NCI-H1105 (cell line): ENCODE measurements at places on chromosomes 1 and 21.

GRCh38 chr1:199336745-199337640 lies 690.5 kb upstream of the NR5A2 start:
- DNase-seq = no peak

- no peak for DNase-seq
These were observed 458.5 kb downstream of the NEGR1 start for GRCh38 chr1:71823708-71824305.

- DNase-seq = no peak
These were observed 37.0 kb downstream of the AGO4 start for GRCh38 chr1:35844826-35845225.

GRCh38 chr1:64645735-64646134 lies 99.1 kb upstream of the RAVER2 start:
- DNase-seq = no peak

- no peak for DNase-seq
These were observed 1.0 kb downstream of the GALNT2 start for GRCh38 chr1:230067871-230068620.

- no peak for DNase-seq
These were observed 42.9 kb upstream of the RCAN3 start for GRCh38 chr1:24459551-24460266.

GRCh38 chr1:33327587-33328325 lies 6.9 kb upstream of the A3GALT2 start:
- DNase-seq = peak; percentile 36

- DNase-seq = no peak
These were observed 292.7 kb downstream of the DUSP10 start for GRCh38 chr1:221449194-221449593.

GRCh38 chr1:205346956-205347574 lies 9.7 kb downstream of the KLHDC8A start:
- no peak for DNase-seq

GRCh38 chr1:74425676-74426075 lies 86.7 kb downstream of the LRRC53 start:
- DNase-seq = no peak

- DNase-seq = no peak
These were observed 726 bp downstream of the TACSTD2 start for GRCh38 chr1:58576325-58576726.

GRCh38 chr1:46761740-46762139 lies 37.1 kb upstream of the CYP4B1 start:
- no peak for DNase-seq

DNA sequence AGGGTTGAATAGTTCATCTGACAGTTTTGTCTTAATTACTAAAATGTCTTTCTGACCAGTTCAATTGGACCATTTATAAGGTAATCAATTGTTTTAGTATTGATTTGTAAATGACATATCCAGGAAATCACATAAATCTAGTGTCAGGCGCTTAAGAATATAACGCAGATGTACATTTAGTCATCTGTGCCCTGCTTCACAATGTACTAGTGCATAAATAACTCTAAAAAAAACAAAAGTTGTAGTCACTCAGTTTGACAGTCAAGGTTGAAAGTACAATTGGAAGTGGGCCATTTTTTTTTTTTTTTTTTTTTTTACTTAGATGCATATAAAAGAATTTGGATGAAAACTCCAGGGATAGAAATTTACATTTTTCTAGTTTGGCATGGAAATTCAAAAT lies 490.4 kb downstream of the PTPRC start:
- DNase-seq = no peak

GRCh38 chr1:95086949-95087533 lies 14.3 kb upstream of the ALG14 start:
- DNase-seq = no peak

- no peak for DNase-seq
These were observed 31.5 kb downstream of the EBNA1BP2 start for GRCh38 chr1:43140583-43140982.
